ENCODE measurements at places on chromosomes 7 and 10. TPM values are rescaled to one million over a fixed set of nuclear protein-coding genes. Genes with fewer than 3 reads are reported as not detected.

Gene OR2A42
- polyA plus RNA-seq = not detected

Gene SLK
- 10.5 TPM for polyA plus RNA-seq

Gene GNG11
- 3.1 TPM for polyA plus RNA-seq

Gene TRAPPC14
- polyA plus RNA-seq = 15.7 TPM

Gene GPR22
- polyA plus RNA-seq = not detected

Gene TMEM139
- 10.1 TPM for polyA plus RNA-seq

Gene CAV1
- polyA plus RNA-seq = 706 TPM

Gene HMX3
- not detected for polyA plus RNA-seq

Gene STAG3
- polyA plus RNA-seq = 0.29 TPM

GRCh38 chr7:16874066-16874465 lies 7.7 kb downstream of the AGR3 start:
- DNase-seq = no peak

GRCh38 chr10:31147210-31147608 lies 115.5 kb upstream of the ZNF438 start:
- DNase-seq = peak; percentile 76

- DNase-seq = no peak
These were observed 63.4 kb upstream of the ADO start for GRCh38 chr10:62740885-62741745.

- DNase-seq = no peak
These were observed 5.8 kb downstream of the PSMA2 start for GRCh38 chr7:42926204-42926603.

DNA sequence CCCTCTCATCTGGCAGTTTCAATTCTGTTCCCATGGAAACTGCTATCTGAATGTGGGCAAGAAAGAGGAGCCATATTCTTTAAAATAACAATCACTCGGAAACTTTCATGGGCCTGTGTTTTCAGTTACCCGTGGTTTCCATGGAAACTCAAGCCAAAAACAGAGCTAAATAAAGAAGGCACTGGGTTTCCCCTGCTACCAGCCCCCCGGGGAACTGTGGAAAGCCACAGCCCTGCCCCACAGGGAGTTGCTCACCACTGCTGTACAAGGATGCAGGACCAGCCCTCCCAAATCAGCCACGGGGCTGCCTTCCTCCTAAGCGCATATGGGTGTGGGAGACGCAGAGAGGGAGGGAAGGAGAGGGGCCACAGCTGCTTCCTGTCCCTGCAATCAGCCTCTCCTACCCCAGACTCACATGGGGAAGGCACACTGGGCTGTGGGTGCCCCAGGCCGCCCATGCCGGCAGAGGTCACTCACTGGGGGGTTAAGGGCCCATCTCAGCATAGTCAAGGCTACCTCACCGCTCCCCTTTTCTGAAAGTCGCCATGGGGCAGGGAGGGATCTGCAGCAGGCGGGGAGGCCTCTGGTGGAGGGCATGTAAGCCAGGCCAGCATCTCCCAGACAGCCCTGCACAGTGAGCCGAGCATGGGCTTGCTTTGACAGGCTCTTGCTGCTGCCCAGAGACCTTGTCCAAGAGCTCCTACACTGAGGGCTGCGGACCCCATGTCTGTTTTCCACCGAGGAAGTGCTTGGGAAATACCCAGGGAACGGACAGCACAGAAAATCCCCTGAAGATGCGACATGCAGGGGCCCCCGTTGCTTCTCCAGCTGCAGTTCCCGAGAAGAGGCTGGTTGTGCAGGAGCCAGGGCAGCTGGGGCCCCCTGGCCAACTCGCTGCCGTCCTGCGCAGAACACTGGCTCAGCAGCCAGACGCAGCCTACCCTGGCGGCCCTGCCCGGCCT lies 157.3 kb upstream of the PPP2R2D start:
- no peak for DNase-seq

- DNase-seq = no peak
These were observed 885 bp upstream of the NKX1-2 start for GRCh38 chr10:124450783-124451057.

GRCh38 chr7:48511080-48511479 lies 339.8 kb downstream of the ABCA13 start:
- DNase-seq = peak; percentile 20

DNA sequence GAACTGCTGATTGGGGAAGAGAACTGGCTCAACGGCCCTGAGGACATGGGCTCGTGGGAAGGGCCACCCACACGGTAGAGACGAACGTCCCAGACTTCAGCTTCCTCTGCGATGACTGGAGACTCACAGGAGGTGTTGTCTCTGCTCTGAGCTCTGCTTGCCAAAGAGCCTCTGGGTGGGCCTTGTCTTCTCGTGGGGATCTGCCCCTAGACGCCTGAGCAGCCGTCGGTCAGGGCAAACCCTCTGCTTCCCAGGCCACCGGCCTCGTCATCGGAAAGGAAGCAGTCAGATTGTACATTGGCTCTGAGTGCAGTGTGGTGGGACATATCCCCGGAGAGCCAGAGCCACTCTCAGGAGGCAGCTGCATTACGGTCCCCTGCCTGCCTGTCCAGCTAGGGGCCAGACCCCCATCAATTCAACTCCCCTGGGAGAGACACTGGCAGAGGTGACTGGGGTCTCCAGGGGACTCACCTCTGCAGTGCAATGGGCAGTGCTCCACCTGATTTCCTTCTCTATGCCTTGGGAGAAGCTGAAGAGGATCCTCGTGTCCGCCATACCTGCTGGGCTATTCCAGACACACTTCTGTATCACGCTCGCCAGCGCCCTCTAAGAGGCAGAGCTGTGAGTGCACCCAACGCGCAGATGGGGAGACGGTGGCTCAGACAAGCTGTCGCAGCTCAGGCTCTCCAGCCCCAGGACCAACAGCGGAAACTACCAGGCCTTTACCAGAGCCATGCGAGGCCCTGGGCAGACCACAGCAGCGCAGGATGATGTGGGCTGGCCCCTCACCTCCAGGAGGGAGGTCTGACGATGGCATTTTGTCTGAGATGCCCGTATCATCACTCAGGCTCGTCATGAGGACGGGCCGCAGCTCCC lies 227.4 kb downstream of the TCERG1L start:
- no peak for DNase-seq

DNA sequence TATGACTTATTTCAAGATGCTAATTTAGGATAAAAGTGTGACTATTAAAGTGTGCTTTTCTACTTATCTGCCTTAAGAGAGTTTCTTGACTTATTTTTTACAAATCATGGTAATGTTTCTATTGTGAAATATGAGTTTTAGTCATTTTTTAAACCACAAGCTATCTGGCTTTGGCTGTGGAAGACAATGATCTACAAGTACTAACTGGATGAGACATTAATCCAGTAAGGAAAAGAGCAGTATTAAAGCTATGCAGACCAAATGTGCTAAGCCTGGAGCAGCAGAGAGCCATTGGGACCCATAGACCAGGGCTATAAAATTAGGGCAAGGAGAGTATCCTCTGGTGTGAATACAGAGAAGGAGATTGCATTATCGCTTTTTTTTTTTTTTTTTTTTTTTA lies 92.4 kb downstream of the SEMA3A start:
- no peak for DNase-seq

All from foreskin keratinocyte (primary cell).